Adipocyte (in vitro differentiated cells): ENCODE measurements at places on chromosomes 6 and 20.

GRCh38 chr20:8132484-8133309 lies 631 bp downstream of the PLCB1 start:
- DNase-seq, result peak; percentile 70

DNA sequence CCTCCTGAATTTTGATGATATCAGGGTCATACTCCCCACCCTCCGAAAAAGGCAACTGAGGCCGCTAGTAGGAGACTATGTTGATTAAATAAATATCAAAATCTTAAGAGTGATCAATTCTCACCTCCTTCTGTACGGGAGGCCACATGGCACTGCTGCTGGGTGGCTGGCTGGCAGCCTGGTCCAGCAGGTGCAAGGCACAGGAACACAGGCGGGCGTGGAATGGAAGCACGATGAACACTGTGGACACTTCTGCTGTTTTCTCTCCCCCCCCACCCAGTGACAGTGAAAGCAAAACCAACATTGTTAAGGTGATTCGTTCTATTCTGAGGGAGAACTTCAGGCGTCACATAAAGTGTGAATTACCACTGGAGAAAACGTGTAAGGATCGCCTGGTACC lies 9.7 kb upstream of the CLDN20 start:
- no peak for DNase-seq

DNA sequence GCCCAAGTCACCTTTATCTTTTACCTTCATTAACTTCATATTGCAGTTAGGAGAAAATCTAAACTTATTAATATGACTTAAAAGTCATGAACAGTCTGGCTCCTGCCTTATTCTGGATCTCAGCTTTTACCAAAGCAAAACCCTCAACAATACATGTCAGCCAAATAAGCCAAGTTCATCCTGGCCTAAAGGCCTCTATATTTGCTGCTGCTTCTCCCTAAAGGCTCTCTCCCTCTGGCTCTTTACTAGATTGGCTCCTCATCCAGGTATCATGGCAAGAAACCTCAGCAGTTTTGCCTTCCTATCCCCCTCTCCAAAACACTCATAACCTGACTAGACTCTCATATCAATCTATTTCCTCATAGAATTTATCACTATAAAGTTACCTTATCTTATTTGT lies 11.1 kb downstream of the LMBRD1 start:
- no peak for DNase-seq

DNA sequence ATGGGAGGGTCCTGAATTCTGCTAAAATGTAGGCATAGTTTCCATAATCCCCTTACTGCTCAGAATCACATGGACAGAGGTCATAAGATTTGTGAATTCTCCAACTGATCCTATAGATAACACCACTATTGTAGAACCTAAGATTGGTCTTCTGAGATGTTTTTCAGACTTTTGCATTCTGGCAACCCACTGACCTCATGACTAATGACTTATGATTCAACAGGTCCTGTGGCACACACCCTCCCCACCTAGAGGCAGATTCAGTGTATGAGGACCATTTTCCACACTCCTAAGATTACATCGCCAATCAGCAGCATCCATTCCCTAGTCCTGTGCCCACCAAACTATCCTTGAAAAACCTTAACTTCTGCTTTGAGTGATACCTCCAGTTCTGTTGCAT lies 207.2 kb downstream of the BTBD9 start:
- DNase-seq, result no peak

- no peak for DNase-seq
Measured at GRCh38 chr6:20711518-20711917, 177.3 kb downstream of the CDKAL1 start.

DNA sequence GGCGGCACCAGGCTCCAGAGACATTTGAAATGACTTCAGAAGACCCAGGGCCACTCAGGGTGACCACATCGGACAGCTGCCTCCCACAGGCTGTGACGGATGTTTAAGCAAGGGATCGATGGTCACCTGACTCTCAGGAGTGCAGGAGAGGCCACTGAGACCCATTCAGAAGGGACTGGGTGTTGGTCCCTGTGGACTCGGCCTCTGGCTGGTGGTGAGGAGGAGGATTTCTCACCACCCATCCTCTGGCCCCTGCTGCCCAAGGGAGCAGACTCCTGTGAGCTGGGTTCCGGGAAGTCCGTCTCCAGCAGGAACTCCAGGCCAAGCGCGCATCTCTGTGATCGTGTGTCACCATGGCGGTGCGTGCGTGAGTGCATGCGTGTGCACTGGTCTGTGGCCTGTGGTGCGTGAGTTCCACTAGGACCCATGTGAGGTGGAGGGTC lies 25.5 kb downstream of the NPEPL1 start:
- no peak for DNase-seq

DNA sequence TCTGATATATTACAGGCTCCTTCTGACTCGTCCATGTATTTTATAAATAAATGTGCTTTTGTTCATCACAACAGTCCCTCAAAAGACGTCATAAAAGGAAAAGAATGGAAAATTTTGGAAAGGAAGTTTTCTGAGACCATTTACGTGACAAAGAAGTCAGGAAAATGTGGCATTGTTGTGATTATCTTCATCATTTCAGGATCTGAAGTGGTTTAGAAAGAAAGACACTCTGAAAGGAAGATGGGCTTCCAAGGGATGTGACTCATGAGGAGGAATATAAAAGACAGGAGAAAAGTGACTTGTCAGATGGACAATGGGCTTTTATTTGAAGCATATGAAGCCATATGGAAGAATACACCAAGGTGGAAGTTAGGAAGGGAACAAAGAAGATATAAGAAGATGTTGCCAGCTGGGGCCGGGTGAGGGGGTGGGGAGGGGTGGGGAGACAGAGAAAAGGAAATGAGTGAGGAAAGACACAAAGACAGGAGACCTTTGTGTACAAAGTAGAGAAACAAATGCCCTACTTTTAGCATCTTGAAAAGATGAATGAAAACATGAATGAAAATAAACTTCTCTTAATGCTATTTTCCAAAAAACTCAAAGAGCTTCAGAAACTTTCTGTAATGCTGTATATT lies 190.3 kb upstream of the PREP start:
- DNase-seq, result no peak

DNA sequence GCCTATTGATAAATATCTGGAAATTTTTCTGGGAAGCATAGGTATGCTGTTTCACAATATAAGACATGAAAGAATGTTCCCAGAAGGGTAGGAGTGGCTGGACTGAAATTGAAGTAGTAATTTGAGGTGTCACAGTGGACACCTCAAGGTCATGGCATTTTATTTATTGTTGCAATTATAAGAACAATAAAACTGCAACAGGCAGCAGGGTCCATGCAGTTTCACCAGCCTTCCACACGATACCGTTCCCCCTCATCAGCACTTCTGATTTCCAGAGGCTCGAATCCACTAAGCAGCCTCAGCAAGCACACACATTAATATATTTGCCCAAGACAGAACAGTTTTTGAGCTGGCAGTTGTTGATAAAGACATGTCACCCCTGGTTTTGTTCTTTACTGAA lies 1037.4 kb downstream of the KIF16B start:
- DNase-seq, result no peak

GRCh38 chr6:165769401-165769800 lies 106.4 kb upstream of the PDE10A start:
- no peak for DNase-seq

DNA sequence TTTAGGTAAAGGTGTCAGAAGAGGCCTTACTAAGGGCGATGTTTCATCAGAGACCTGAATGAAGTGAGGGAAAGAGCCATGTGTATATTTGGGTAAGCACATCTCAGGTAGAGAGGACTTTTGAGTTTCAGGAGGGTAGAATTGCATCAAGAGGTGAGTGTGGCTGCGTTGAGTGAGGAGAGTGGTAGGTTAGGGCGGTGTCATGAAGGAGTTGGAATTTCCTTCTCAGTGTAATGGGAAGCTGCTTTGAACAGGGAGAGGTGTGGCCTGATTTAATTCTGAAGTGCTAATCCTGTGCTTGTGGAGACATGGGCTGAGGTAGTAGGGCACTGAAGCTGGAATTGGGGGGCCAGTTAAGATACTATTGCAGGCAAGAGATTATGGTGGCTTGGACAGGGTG lies 53.9 kb downstream of the IGF2R start:
- DNase-seq, result no peak

DNA sequence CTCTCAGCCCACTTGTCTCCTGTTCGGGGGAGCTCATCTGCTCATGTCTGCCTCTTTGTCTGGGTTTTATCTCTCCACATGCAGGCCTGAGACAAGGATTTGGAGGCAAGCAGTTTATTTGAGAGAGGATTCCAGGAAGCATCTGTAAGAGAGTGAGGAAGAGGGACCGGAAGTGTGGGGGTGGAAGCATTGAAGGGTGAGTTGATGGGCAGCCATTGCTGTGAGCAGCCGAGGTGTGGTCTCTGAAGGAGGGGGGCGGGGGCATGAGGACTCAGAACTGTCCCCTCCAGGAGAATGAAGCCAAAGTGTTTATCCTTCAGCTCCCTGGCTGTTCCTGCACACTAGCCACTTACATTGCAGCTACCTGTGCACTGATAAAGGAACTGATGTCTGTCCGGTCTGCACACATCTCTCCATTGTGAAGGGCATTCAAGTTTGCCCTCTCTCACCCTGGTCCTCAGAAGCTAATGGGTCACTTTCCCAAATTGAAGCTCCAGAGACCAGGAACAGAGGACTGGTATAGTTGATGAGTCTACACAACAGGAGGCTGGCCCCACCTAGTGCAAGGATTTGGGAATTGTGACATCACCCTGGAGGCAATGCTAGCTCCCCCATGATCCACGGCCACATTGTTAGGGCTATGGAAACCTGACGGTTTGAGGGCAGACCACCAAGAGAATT lies 100.5 kb upstream of the FOXA2 start:
- no peak for DNase-seq

DNA sequence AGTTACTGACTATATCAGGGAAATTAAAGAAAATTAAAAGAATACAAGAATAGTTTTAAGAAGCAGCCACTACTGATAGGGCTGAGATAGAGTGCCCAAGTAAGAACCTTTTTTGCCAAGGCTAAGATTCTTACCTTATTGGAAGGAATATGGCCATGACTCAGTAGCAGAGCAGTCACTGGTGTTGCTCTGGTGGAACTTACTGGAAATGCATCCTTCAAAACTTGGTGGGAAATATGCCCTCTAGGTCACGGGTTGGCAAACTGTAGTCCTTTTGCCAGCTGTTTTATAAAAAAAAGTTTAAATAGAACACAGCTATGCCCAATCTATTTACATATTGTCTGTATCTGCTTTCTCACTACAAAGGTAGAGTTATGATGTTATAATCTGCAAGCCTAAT lies 6.0 kb downstream of the HSF2 start:
- DNase-seq, result no peak

DNA sequence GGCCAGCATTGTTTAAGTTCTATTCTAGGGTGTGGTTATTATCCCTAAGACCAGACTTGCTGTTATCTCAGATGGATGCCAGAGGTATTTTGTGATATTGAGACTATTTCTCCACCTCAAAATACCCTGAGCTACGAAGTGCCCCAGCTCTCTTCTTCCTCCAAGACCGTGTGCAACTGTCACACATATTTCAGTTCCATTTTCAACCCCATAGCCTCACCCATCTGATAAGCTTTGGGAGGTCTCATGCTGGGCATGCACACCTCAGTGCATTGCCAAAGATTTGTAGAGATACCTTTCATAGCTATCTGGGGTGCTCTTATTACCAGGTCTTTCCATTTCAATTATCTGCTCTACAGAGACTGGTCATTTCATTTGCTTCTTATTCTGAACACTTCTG lies 815.8 kb upstream of the EYS start:
- DNase-seq, result no peak
